A549 (cell line): ENCODE measurements at places on chromosomes 11 and 22. TPM values are rescaled to one million over a fixed set of nuclear protein-coding genes. Genes with fewer than 3 reads are reported as not detected.

The KRTAP5-2 gene
- polyA plus RNA-seq: not detected in 3 replicates

- no peak for DNase-seq
Measured at GRCh38 chr11:77086521-77087472, 15.8 kb upstream of the OMP start.

The SLC25A1 gene
- 48.3 to 61.7 TPM (median 60.1 TPM) in 3 replicates for polyA plus RNA-seq

GRCh38 chr22:20486229-20486628 is 9.4 kb downstream of the KLHL22 start:
- no peak for DNase-seq

DNA sequence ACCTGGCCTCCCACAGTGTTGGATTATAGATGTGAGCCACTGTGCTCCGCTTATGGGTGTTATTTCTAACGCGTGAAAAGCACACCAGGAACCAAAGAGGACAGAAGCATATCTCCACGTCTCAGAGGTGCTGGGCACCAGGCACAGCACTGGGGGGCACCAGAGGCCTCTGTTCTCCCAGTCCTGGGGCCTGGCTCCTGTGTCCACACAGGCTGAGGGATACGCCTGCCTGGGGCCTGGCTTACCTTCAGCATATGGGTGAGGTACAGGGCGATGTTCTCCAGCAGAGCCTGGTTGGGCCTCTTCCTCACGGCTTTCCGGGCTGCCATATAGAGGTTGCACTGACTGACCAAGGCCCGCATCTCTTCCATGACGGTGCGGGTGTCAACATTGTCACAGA is 24.7 kb upstream of the NAP1L4 start:
- no peak for DNase-seq

The OR5D14 gene
- polyA plus RNA-seq: not detected in 3 replicates

- peak; percentile 51 for DNase-seq
Measured at GRCh38 chr11:62850911-62851806, 11.8 kb upstream of the WDR74 start.

- DNase-seq: no peak
Measured at GRCh38 chr11:1165256-1166041, 7.7 kb downstream of the MUC5AC start.

The OR5M3 gene
- polyA plus RNA-seq: not detected in 3 replicates

GRCh38 chr11:35260342-35260985 is 121.5 kb downstream of the CD44 start:
- DNase-seq: peak; percentile 69

DNA sequence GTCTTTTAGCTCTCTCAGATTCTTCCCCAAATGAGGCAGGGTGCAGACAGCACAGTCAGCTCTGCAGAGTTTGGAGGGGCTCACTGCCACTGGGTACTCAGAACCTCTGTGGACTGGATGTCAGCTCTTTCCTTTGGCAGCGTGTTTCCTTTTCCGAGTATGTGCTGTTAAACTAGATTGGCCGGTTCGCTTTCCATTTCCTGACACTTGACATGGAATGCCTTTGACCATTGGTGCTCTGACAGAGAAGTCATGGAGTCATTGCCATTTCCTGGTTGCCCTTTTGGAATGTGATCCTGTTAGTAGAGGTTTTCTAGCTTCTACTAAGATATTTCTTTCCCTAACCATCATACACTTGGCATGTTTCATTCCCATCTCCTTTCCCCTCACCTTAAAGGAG is 86.7 kb downstream of the SWAP70 start:
- no peak for DNase-seq

DNA sequence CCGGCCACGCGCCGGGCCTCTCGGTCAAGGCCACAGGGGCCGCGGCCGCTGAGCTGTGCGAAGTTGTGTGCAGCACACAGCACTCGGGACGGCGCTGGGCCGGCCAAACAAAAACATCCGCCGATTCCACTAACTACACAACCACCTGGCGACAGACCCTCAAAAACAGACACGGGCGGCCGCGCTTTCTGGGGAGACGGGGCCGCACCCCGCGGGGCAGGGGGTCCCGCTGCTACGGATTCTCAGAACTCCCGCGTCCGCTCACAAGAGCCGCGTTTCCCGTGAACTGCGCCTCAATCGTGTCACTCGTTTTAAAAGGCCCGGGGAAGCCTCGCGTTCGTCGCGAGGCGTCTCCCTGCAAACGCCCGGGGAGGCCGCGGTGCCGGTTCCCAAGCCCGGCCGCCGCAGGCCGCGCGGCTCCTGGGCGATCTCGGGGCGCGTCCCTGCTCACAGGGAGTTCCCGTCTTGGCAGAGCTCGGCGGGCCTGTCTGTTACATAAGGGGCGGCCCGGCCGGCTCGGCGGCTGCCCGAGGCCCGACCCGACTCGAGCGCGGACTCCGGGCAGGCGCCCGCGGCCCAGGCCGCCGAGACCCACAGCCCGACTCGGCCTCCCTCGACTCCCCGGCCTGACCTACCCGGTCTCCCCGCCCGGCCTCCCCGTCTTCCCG is 936 bp downstream of the BRD1 start:
- DNase-seq: no peak

GRCh38 chr11:131411636-131412035 is 41.2 kb downstream of the NTM start:
- DNase-seq: no peak

- no peak for DNase-seq
Measured at GRCh38 chr11:111665777-111666176, 63.5 kb downstream of the SIK2 start.

The MS4A7 gene
- polyA plus RNA-seq: not detected in 3 replicates

DNA sequence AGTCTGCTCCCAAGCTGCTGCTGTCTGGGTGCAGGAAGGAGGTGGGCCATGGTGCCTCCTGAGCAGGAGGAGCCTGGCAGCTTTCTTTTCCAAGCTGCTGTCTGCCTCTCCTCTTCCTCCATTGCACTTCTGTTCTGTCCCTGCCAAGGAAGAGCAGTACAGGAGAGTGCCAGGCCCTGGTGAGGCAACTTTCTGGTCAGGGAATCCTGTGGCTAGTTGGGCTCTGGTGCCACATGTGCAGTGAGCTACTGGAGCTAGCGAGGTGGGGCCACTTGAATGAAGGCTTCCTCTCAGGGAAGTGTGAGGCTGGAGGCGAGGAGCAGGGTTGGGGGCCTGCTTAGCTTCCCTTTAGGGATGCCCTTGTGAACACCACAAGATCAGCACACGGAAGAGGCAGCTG is 90.0 kb downstream of the TSPAN18 start:
- no peak for DNase-seq
